ENCODE measurements at places on chromosomes 3 and 15.
A peak's percentile ranks its signal among the peaks of the same experiment; 100 is the strongest.

DNA sequence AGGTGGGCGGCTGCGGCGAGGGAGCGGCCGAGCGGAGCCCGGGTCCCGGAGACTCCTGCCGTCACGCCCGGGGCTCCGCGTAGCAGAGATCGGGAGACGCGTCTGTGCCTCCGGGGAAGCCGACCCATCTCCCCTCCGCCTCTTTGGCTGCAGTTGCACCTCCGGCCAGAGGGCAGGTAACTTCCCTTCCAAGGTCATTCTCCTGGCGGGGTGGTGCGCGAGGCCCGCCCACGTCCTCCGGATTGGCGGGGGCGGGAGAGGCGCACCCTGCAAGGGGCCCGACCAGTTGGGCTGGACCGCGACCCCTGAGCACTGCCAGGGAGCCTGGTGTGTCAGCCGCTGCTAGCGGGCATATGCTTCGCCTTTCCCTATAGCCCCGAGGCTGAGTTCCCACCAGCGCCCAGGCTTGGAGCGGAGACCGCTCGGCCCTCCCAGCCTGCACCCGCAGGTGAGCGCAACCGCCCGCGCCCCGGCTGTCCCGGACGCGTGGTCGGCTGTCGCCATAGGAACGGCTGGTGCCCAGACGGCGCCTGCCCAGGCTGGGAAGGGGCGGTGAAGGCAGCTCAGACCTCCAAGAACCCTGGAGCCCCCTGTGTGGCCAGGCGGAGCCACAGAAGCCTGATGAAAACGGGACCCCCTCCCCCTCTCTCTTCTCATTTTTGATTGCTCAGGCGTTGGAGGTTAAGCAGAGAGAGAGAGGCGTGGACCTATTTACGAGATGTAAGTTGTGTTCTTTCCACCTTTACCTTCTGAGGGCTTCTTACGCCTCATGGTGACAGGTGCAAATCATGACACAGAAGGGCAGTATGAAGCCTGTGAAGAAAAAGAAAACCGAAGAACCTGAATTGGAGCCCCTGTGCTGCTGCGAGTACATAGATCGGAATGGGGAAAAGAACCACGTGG, 453 bp downstream of the ZDHHC23 start:
- peak; percentile 29 for DNase-seq

DNA sequence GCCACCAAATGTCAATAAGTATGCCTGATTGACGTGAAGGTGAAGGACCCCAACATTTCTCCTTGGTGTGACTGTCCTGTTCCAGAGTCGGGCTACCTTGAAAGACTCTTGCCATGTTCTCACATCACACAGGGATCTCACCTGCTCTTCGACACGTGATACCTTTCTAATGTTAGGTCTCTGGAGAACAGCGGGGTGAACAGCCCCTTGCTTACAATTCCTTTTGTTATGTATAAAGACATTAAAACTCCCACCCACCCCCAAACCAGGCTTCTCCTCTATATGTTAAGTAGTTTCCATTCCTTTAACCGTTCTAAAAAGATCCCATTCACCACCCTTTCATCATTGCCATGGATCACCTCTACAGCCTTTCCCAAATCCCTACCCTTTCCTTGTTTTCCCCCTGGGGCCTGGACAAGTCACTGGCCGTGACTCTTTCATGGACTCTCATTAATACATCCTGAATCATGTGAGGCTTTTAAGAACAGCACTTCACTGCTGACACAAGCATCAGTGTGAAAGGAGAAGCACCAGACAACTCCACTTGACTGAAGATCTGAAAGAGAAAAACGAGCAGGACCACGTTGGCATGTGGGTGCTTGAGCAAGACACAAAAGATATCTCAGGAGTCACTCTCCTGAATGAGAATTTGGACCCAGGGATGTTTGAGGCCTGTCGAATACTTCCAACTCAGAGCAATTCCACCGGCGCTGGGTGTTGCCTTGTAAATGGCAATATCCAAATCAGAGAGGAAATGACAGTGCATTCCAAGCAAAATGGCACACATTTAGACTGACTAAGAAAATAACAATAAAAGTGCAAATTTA, 115.0 kb downstream of the FOXP1 start:
- no peak for DNase-seq

DNA sequence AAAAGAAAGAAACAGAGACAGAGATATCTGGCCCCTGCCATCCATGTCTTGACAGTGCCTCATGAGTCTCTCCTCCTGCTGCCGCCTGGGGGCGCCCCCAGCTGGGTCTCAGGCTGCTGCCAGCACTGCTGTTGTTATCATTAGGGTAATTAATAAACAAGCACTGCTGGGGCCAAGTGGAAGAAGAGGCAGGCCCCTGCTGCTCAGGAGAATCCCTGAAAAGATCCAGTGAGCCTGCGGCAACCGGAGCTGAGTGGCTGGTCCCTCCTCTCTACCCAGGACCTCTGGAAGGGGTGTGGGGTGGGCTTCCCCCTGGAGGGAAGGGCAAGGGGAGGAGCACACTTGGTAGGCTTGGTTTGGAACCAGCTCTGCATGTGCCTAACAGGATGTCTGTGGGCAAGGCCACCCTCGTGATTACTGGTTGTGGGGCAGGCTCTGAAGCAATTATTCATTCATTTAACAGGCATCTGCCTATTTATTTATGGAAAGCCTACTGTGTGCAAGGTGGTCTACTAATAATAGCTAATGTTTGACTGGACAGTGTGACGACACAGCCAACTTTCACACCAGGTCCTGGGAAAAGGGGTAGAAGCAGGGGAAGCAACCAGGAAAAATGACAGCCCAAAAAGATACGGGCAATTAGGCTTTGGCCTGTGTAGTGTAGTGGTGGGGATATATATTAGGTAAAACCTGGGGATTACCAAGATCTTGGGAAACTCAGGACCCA, 1.2 kb upstream of the TYRO3 start:
- DNase-seq: peak; percentile 89

DNA sequence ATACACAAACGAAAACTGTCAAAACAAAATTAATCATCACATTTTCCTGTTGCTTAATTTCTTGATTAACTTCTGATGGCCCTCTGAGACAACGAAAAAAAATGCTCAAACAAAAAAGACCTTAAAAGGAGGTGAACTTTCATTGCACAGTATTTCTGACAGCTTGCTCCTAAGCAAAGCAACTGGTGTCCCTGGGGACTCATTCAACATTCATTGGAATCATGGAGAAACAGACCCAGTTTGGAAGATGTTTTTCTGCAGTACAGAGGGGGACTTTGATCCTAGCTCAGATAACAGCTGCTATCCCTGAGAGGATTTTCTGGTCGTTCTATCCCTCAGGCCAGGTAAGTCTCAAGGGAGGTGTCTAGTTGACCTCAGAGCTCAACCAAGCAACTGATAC, 378.7 kb upstream of the ATP11B start:
- no peak for DNase-seq

GRCh38 chr15:83372434-83372891, 74.7 kb upstream of the SH3GL3 start:
- DNase-seq: no peak

- DNase-seq: no peak
These were observed 3.3 kb downstream of the NDUFAF3 start for GRCh38 chr3:49025005-49025792.

- no peak for DNase-seq
These were observed 49.4 kb upstream of the LCTL start for GRCh38 chr15:66614951-66615760.

DNA sequence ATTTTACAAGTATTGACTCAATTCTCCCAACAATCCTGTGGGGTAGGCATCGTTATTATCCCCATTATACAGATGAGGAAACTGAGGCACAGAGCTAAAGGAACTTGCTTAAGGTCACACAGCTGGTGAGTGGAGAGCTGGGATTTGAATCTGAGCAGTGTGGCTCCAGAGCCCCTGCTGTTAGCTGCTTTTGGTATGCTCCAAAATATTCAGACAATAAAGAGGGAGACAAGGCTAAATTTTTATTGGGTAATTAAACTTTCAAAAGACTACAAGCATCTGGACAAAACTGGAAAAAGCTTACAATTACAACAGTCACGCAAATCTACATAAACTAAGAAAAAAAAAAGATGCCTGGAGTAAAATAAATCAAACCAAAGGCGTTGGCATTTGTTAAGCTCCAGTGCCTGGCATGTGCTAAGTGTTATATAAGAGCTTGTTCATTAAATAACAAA, 27.7 kb downstream of the CCDC13 start:
- no peak for DNase-seq

- DNase-seq: no peak
These were observed 21.7 kb downstream of the CCR9 start for GRCh38 chr3:45907769-45908705.

DNA sequence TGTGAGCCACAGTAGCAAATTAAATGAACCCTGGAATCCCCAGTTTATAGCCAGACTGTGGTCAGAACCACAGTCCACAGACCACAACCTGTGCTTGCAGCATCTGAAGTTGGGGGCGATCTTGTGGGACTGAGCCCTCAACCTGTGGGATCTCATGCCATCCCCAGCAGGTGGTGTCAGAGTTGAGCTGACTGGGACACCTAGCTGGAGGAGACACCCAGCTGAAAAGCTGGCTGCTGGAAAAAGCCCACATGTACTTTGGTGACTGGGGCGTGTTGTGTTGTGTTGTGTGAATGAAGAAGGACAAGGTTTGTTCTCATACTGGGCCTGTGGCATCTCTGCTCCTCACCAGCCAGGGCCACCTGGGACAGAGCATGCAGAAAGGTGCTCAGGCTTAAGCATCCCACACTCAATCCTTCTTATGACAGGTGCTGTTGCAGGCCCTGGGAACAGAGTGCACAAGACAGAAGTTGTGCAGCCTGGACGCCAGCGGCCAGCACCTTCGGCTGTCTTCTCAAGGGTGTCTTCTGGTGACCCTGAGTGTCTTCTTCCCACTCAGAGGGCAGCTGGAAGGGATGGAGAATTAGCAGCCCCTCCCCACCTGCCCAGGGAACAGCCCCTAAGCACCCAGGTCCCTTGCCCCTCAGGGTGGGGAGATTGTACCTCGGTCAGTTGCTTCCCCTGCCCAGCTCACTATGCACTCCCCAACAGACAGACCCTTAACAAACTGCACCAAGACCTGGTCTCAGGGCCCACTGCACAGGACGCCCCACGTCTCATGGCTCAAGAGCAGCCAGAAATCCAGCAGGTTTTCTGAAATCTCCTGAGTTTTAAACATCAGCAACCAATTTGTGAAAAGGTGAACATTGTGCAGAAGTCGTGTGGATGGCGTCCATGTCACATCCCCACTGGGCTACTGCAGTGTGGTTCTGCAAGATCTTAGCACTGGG, 2.2 kb upstream of the UROC1 start:
- DNase-seq: no peak

- no peak for DNase-seq
These were observed 64.8 kb upstream of the SLCO2A1 start for GRCh38 chr3:134094491-134094890.

GRCh38 chr3:153079386-153079785, 82.6 kb upstream of the RAP2B start:
- no peak for DNase-seq

GRCh38 chr3:51336261-51336660, 48.8 kb upstream of the MANF start:
- DNase-seq: no peak

DNA sequence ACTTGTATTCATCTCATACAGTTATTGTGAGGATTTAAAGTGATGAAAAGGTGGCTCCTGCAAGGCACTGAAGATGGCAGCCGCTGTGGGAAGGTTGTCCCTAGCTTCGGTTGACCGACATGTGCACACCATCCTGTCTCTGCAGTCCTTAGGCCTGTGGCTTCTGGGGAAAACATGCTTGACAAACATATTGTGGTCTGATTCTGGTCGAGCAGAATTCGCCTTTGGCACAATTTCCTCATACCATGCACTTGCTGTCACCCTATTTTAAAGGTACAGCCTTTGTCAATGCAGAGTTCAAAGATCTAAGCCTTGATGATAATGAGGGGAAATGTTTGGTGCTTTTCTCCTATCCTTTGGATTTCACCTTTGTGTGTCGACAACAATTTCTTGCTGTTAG, 50.9 kb downstream of the PRICKLE2 start:
- no peak for DNase-seq

- DNase-seq: no peak
These were observed 60.0 kb downstream of the NR1I2 start for GRCh38 chr3:119841808-119842471.

- DNase-seq: no peak
These were observed 704.2 kb downstream of the EDEM1 start for GRCh38 chr3:5891711-5892110.

DNA sequence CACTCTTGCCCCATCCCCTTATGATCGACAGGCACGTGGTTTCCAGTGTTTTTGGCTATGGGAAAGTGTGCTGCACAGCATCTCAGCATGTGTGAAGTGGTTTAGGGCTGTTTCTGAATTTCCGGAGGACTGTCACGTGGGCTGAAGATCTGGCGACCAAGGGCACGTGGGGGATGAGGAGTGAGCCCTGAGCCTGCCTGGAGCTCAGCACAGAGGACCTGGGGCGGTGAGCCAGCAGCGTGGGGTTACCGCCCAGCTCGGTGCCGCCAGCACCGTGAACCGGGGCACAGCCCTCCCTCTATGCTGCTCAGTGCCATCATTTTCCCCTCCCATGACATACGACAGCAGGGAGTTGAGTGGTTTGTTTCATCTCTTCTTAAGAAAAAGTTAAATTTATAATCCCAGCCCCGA, 150.2 kb downstream of the DNAJB8 start:
- DNase-seq: no peak

DNA sequence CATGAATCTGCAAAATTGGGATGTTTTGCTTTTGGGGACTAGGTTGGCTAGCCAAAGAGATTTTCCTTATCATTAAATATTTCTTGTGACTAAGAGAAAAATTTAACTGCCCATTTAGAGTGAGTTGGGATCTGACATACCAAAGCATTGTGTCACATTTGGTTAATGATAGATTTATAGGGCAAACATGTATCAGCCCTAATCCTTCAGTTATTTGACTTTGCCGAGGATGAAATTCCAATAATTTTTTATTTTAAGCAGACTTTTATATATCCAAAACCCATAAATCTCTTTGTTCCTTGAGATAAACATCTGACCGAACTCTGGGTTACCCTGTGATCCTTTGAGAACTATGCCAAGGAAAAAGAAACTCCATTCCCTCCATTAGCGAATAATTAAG, 218.9 kb downstream of the CDIN1 start:
- no peak for DNase-seq

GRCh38 chr15:74611341-74611740, 4.3 kb upstream of the CLK3 start:
- no peak for DNase-seq

DNA sequence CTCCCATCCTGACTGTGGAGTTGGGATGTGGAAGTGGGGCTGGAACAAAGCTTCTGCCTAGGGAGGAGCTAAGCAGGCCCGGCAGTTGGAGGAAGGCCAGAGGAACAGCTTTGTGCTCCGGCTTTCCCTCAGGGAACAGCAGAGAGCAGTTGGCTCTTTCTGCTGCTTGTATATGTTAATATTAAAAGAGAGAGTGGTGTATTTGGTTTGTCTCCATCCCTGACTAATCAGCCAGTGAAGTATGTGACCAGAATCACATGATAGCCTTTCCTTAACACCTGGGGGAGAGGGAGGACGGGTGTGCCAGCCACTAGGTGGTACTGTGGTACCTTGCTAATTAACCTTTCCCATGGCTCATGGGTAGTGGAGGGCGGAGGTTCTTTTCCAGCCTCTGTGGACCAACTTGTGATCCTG, 10.0 kb downstream of the EIF2B5 start:
- no peak for DNase-seq

DNA sequence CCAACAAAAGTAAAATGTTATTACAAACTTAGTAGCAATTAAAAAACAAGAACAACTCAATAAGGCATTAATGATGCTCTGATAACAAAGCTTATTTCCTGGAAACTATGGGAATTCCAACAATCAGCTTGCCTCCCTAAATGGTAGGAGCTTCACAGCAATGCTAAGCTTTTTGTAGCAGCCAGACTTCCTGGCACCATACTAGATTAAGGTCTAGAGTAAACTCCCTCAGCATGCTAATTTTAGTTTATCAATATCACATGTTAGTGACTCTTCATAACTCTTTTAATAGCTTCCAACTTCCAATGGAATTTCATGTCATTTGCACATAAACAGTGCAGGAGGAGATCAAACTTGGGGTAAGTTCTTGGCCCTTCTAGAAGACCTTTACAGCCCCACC, 782.0 kb downstream of the MCTP2 start:
- no peak for DNase-seq

All from putamen (tissue), 1 donor.